CD4-positive, CD25-positive, alpha-beta regulatory T cell (primary cell): ENCODE measurements at places on chromosomes 12 and 14. TPM values are rescaled to one million over a fixed set of nuclear protein-coding genes. Genes with fewer than 3 reads are reported as not detected.

DNA sequence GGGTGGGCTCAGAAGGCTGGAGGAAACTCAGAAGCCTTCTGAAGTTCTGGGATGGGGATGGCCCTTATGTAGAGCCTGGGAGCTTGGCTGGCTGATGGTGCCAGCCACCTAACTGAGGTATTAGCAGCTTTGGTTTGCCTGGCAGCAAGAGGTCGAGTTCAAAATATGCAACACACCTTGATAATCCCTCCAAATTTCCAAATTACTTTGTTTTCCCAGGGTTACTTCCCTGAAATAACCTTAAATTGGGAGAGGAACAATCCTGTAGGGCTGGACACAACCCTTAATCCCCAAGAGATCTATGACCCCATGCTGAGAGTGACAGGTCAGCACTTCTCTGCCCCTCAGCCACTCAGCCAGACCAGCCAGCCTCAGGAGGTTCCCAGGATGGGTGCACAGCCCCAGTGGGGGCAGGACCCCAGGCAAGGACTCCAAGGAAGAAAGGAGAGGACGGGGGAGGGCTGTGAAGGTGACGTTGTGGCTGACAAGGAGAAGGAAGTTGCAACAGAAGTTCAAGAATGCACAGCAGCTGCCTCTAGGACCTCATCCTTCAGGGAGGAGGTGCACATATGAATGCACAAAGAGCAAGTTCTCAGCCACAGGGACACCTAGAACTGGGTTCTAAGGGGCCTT is 18.6 kb upstream of the KRT77 start:
- H3K4me1 ChIP-seq, result no peaks in the 10 kb centered on the region
- no peak overlapping the region for H3K27ac ChIP-seq
- H3K36me3 ChIP-seq, result no peaks in the 10 kb centered on the region
- H3K27me3 ChIP-seq, result no peaks in the 10 kb centered on the region
- H3K4me3 ChIP-seq, result no peak overlapping the region
- DNase-seq, result no peak

- no peak for DNase-seq
- H3K36me3 ChIP-seq, result peaks cover 23% of the 10 kb centered on the region
- no peaks in the 10 kb centered on the region for H3K4me1 ChIP-seq
- H3K4me3 ChIP-seq, result no peak overlapping the region
- H3K27me3 ChIP-seq, result no peaks in the 10 kb centered on the region
Measured at GRCh38 chr12:11837216-11837934, 187.9 kb downstream of the ETV6 start.

GRCh38 chr12:19095756-19096480 is 33.6 kb upstream of the PLEKHA5 start:
- H3K27ac ChIP-seq, result no peak overlapping the region
- H3K4me1 ChIP-seq, result no peaks in the 10 kb centered on the region
- no peak overlapping the region for H3K4me3 ChIP-seq
- H3K27me3 ChIP-seq, result no peaks in the 10 kb centered on the region
- H3K36me3 ChIP-seq, result no peaks in the 10 kb centered on the region

GRCh38 chr12:125249932-125250331 is 184.7 kb downstream of the AACS start:
- no peaks in the 10 kb centered on the region for H3K27me3 ChIP-seq
- no peak overlapping the region for H3K27ac ChIP-seq
- no peak for DNase-seq
- no peaks in the 10 kb centered on the region for H3K4me1 ChIP-seq

DNA sequence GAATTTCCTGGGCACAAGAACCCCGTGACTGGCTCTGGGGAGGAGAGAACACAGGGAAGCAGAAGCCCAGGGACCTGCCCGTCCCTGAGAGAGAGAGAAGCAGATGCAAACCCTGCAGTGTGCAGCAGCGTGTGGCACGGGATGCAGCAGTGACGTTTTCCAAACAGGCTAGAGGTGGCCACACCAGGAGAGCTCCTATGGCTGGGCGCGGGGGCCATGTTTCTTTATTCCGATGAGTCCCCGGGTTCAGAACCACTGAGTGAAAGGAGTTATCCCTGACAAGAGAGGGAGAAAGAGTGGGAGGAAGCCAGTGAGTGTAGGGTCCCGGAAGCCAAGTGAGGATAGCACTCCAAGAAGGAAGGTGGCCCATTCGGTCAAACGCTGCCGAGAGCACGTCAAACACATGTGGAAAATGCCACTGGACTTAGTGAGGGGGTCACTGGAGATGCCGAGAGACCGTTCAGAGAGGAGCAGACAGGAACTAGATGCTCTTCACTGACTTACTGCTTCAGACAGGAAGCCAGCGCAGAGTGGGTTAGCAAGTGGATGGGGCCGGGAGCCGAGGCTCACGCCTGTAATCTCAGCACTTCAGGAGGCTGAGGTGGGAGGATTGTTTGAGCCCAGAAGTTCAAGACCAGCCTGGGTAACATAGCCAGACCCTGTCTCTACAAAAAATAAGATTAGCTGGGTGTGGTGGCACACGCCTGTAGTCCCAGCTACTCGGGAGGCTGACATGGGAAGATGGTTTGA is 123.0 kb downstream of the BCL11B start:
- no peaks in the 10 kb centered on the region for H3K36me3 ChIP-seq
- no peak overlapping the region for H3K4me3 ChIP-seq
- no peaks in the 10 kb centered on the region for H3K4me1 ChIP-seq
- DNase-seq, result no peak
- no peak overlapping the region for H3K27ac ChIP-seq

- H3K4me3 ChIP-seq, result no peak overlapping the region
- no peak for DNase-seq
- no peaks in the 10 kb centered on the region for H3K36me3 ChIP-seq
- no peak overlapping the region for H3K27ac ChIP-seq
- H3K27me3 ChIP-seq, result no peaks in the 10 kb centered on the region
Measured at GRCh38 chr12:72077111-72077820, 138.6 kb downstream of the TPH2 start.

DNA sequence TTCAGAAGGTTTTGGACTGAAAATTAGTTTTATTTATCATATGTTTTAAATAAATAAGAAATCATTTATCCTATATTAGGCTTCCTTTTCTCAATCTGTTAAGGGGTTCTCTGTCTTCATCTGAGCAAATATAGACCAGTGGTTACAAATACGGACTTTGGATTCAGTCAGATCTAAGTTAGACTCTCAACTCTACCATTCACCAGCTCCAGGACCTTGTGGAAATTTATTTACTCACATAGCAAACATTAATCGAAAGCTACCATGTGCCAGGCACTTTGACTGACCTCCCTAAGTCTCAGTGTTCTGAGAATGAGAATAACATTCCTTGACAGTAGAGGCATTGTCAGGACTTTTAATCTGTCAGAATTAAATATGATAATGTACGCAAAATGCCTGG is 22.3 kb downstream of the KCNK10 start:
- H3K27ac ChIP-seq, result no peak overlapping the region
- H3K4me1 ChIP-seq, result no peaks in the 10 kb centered on the region
- peaks cover 12% of the 10 kb centered on the region for H3K27me3 ChIP-seq
- no peak for DNase-seq
- no peak overlapping the region for H3K4me3 ChIP-seq

- H3K27me3 ChIP-seq, result no peaks in the 10 kb centered on the region
- no peak overlapping the region for H3K27ac ChIP-seq
- H3K36me3 ChIP-seq, result no peaks in the 10 kb centered on the region
Measured at GRCh38 chr14:93108105-93108504, 7.6 kb downstream of the ITPK1 start.

GRCh38 chr12:122943196-122943595 is 23.1 kb downstream of the ABCB9 start:
- H3K4me1 ChIP-seq, result no peaks in the 10 kb centered on the region
- no peak for DNase-seq
- no peak overlapping the region for H3K4me3 ChIP-seq

HOXC6 gene
- not detected for total RNA-seq

TAS2R42 gene
- not detected for total RNA-seq

IL23A gene
- total RNA-seq, result 27.1 TPM

GRCh38 chr14:99718031-99718810 is 34.1 kb downstream of the CYP46A1 start:
- no peaks in the 10 kb centered on the region for H3K36me3 ChIP-seq
- H3K4me3 ChIP-seq, result no peak overlapping the region
- no peak overlapping the region for H3K27ac ChIP-seq

TMEM132D gene
- total RNA-seq, result not detected

DNA sequence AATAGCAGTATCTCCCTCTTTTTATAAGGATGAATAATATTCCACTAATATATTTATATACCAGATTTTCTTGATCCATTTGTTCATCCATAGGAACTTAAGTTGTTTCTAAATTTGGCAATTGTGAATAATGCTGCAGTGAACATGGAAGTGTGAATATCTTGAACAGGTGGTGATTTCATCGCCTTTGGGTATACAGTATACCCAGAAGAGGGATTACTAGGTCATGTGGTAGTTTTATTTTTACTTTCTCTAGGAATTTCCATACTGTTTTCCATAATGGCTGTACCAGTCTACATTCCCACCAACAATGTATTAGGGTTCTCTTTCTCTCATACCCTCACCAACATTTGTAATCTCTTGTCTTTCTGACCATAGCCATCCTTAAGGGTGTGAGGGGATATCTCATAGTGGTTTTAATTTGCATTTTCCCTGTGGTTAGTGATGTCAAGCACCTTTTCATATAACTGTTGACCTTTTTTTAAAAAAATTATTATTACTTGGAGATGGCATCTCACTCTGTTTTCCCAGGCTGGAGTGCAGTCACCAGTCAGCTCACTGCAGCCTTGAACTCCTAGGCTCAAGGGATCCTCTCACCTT is 20.5 kb downstream of the PPHLN1 start:
- no peaks in the 10 kb centered on the region for H3K27me3 ChIP-seq
- peaks cover 9% of the 10 kb centered on the region for H3K4me1 ChIP-seq
- no peak for DNase-seq
- H3K27ac ChIP-seq, result no peak overlapping the region

DNA sequence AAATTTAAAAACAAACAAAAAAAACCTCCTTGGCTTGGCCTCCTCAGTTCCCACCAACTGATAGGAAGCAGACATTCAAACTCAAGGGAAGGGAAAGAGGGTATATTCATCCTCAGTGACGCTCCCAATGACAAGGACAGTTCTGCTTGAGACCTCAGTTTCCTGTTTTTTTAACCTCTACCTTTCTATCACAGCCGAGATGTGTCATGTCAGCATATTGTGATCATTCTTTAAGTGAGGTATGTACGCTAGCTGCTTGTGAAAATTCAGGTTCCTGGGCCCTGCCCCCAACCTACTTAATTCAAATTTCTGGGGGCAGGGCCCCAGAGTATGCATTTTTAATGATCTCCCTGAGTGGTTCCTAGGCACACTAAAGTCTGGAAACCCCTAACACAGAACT is 611.9 kb upstream of the TBX3 start:
- H3K27ac ChIP-seq, result no peak overlapping the region
- no peak overlapping the region for H3K4me3 ChIP-seq
- H3K4me1 ChIP-seq, result no peaks in the 10 kb centered on the region
- no peak for DNase-seq
- H3K27me3 ChIP-seq, result no peaks in the 10 kb centered on the region
- H3K36me3 ChIP-seq, result no peaks in the 10 kb centered on the region

GRCh38 chr14:104437703-104438102 is 141.9 kb upstream of the C14orf180 start:
- no peaks in the 10 kb centered on the region for H3K27me3 ChIP-seq

DNA sequence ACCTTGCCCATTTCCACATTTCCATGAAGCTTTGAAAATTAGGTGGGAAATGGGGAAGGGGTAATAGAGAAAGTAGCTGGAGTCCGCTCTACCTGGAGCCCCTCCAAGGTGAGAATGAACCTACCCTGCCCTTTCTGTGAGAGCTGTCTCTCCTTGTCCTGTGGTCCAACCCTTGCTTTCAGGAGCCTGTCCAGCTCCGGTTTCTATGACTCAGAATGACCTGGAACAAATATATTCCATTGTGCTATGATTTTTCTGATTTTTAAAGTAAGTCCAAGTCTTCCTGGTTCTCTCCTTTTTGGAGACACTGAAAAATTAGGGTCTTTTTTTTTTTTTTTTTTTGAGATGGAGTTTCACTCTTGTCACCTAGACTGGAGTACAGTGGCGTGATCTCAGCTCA is 89.1 kb upstream of the VASH1 start:
- peaks cover 2% of the 10 kb centered on the region for H3K27me3 ChIP-seq
- DNase-seq, result no peak
- H3K27ac ChIP-seq, result no peak overlapping the region
- no peaks in the 10 kb centered on the region for H3K4me1 ChIP-seq
- no peaks in the 10 kb centered on the region for H3K36me3 ChIP-seq

GRCh38 chr14:33652566-33653307 is 298.1 kb downstream of the EGLN3 start:
- no peak overlapping the region for H3K4me3 ChIP-seq
- H3K36me3 ChIP-seq, result no peaks in the 10 kb centered on the region
- DNase-seq, result no peak
- H3K27me3 ChIP-seq, result no peaks in the 10 kb centered on the region
- H3K4me1 ChIP-seq, result no peaks in the 10 kb centered on the region

DNA sequence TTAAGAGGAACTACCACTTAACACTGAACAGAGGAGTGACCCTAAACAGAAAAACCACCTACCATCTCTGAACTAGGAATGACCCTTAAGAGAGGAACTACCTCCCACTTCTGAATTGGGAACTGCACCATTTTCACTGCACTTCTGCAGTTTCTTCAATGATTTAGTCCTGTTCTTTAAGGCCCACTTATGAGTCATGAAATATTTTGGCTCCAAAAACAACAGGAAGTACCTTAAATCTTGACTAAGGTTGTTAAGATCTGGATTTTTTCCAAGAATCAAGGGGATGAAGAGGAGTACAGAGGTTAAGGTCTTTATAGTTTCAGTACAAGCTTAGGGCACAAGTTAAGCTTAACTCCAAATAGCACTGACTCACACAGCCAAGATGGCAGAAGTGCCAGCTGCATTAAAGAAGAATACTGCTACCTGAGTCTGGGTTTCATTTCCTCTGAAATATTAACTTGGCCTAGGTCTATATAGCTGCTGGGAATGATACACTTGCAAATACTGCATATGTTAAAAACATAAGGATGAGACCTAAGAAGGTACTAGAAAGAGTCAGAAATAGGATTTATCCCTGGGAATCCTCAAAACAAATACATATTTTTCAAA is 4.2 kb downstream of the NPC2 start:
- no peak overlapping the region for H3K4me3 ChIP-seq
- no peak overlapping the region for H3K27ac ChIP-seq
- no peaks in the 10 kb centered on the region for H3K27me3 ChIP-seq
- H3K36me3 ChIP-seq, result no peaks in the 10 kb centered on the region
- H3K4me1 ChIP-seq, result peaks cover 24% of the 10 kb centered on the region

IRAK4 gene
- total RNA-seq, result 56.7 TPM

- H3K36me3 ChIP-seq, result no peaks in the 10 kb centered on the region
- no peak overlapping the region for H3K4me3 ChIP-seq
- no peak for DNase-seq
- H3K4me1 ChIP-seq, result no peaks in the 10 kb centered on the region
- H3K27ac ChIP-seq, result no peak overlapping the region
Measured at GRCh38 chr14:54672688-54673087, 105.8 kb downstream of the SAMD4A start.

GRCh38 chr12:38771871-38772270 is 133.5 kb downstream of the CPNE8 start:
- no peaks in the 10 kb centered on the region for H3K27me3 ChIP-seq
- peak overlapping the region; percentile 38 for H3K4me3 ChIP-seq

GRCh38 chr14:93686268-93686667 is 102.0 kb downstream of the PRIMA1 start:
- no peak overlapping the region for H3K27ac ChIP-seq
- no peak overlapping the region for H3K4me3 ChIP-seq
- H3K27me3 ChIP-seq, result peaks cover 6% of the 10 kb centered on the region
- DNase-seq, result no peak
